Stimulated activated CD4-positive, alpha-beta T cell treated with anti-CD3 and anti-CD28 coated beads, Interleukin-1b, Interleukin-23, amount 100 ng/mL, for 1 hour (primary cell): ENCODE measurements at places on chromosomes 2 and 18.

- DNase-seq, result no peak
These were observed 295.3 kb upstream of the COL3A1 start for GRCh38 chr2:188678882-188679281.

GRCh38 chr2:107461301-107461700 is 365.4 kb upstream of the RGPD4 start:
- no peak for DNase-seq

DNA sequence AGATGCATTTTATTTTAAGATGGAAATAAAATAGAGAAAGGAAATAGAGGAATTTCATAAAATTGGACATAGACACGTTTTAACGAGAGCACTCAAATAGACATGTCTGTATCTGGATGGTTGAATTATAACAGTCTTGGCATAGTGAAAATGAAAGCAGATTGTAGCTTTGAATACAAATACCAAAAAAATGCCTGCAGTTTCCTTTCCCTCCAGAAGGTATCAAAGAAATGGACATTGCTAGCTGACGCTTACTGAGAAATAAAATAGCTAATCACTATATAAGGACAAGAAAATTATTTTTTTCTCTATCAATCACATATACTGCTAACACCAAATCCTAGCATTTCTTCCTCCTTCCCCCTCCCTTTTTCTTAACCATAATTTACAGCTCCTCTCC is 11.4 kb upstream of the MAPRE2 start:
- DNase-seq, result no peak

DNA sequence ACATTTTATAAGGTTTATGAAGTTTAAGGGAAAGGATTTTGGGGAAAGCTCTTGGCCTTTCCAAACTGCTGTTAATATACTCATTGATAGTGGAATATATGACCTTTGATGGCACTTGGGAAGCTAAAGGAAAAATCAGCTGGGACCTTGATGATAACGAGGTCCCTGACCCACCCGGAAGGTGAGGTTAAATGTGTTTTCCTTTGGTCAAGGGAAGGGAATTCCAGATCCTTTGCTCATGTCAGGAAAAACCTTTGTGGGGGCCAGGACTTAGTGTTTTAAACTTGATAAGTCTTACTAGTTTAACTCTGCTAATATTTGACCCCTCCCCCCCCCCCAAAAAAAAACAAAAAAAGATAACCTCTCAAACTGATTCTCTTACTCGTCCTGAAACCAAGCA is 50.7 kb downstream of the CRIM1 start:
- no peak for DNase-seq

DNA sequence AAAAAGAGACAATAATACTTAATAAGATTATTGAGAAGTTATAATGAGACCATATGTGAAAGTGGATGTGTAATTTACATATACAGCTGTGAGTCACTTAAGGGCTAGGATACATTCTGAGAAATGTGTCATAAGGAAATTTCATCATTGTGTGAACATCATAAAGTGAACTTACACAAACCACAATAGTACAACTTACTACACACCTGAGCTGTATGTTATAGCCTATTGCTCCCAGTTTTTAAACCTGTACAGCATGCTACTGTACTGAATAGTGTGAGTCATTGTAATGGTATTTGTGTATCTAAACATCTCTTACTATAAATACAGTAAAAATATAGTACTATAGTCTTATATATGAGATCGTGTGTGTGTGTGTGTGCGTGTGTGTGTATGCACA is 1420.3 kb upstream of the PIK3C3 start:
- DNase-seq, result no peak

- DNase-seq, result no peak
These were observed 2.7 kb upstream of the WNT6 start for GRCh38 chr2:218856896-218857243.

DNA sequence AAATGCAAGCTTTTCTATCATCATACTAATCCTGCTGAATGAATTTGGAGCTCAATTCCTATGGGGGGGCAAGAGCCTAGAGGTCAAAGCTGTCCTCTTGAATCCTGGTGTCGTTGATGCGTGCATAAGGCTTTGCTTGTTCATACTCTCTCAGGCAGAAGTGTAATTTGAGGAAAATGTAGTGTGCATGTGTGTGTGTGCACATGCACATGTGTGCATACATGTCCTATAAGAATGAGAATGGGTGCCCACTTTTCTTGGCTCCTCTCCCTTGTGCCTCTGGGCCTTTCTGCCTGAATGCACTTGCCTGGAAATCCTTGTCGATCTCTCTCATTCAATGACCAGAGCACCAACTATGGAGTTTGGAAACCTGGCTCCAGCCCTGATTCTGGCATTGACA is 28.5 kb upstream of the C18orf32 start:
- DNase-seq, result no peak

DNA sequence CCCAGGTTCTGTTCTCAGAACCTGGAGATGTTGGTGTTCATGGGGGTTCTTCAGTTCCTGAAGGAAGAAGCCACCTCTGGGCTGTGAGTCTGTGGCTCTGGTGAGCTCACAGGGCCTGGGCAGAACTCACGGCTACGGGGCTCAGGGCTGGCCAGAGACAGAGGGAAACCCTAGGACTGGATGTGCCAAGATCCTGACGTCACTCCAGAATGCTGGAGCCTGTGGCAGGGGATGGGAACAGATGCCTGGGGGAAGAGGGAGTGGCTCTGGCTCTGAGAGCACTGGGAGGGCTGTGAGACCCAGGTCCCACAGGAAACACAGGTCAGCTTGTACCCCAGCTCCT is at the start of gene OTOF:
Gene OTOF, minus strand, starts transcription at position 214 of the 343 bp plus-strand sequence.
- DNase-seq, result no peak

DNA sequence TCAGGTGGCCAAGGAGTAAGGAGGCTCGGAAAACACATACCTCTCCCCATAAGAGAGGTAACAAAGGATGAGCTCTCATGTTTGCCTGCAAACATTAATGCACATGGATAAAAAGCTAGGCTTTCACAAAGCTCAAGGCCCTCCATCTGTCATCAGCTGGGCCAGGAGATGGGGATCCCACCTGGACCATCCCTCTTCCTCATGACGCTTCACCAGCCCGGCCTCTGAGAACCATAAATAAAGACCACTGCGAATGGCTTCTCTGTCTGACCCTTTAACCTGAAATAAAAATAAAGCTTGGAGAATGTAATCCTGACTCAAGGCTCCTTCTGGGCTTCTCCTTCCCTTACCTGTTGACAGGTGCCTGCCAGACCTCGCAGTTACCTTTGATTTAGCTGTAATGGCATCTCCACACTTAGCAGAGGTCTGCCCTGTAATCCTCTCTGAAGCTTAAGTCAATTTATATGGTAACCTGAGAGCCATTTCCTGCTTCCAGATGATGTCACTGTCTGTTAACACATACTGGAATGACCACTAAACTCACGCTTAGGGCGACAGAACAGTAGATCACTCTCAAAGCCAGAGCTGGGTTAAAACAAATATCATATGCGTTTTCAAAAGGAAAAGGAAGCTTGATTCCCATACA is 29.3 kb upstream of the FOXI3 start:
- no peak for DNase-seq

GRCh38 chr2:171088057-171088834 is 72.4 kb downstream of the TLK1 start:
- no peak for DNase-seq

- DNase-seq, result no peak
These were observed 44.3 kb downstream of the ZC3H15 start for GRCh38 chr2:186530314-186530713.

DNA sequence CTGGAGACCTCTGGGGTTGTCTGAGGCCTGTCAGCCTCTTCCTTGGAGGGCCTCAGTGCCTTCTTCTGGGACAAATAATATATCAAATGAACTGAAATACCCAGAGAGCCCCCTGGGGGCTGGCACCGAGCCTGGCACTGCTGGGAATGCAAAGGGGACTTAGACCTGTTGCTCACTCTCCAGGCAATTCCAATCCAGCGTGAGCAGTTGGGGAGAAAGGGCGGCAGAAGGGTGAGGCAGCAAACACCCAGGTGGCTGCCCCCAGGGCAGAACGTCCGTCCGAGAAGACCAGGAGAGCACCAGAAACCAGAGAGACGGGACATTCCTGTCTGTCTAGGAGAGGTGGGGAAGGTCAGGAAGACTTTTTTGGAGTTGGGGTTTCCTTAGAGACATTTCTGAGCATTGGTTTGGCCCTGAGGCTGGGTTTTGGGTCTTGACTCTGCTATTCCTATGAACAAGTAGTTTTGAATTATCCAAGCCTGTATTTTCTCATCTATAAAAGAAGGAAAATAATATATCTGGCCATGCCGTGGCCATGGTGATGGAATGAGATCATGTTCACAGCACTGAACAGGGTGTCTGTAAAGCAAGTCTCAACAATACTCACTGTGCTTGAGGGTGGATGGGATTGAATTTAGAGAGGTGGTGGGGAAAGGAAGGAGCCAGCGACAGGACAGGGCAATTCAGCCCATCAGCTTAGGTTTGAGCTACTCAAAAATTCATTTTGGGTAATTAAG is 44.3 kb upstream of the ZBTB7C start:
- no peak for DNase-seq

DNA sequence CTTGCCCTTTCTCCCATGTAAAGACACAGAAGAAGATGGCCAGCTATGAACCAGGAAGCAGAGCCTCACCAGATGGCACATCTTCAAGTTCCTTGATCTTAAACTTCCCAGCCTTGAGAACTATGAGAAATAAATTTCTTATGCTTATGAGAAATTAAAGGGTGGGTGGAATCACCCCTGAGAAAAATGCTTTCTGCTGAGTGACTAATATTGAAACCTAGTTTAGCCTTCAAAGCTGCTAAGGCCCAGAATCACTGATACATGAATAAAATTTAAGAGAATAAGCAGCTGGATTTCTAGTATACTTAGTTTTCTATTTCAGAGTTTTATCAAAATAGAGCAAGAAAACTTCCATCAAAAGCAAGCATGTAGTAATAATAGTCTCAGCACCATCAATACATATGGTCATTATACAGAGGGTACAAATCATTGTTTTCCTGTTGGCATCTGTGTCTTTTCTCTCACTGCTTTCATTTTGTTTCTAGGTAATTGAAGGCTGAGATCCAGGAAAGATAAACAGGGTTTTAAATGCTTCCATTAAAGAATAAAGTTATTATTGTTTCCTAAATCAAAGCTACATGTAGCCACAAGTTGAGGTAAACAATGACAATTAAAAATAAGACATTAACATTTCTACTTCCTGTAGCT is 53.3 kb upstream of the COL5A2 start:
- DNase-seq, result no peak

DNA sequence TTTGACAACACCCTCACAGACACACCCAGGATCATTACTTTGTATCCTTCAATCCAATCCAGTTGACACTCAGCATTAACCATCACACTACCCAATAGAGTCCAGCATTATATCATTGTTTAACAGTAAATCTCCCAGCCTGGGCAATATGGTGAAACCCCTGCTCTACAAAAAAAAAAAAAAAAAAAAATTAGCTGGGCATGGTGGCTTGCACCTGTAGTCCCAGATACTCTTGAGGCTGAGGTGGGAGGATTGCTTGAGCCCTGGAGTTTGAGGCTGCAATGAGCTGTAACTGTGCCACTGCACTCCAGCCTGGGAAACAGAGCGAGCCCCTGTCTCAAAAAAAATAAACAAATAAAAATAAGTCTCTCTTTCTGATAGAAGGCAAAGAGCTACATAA is 304.0 kb downstream of the STK39 start:
- no peak for DNase-seq

GRCh38 chr2:160338901-160339685 is 139.0 kb upstream of the ITGB6 start:
- no peak for DNase-seq

DNA sequence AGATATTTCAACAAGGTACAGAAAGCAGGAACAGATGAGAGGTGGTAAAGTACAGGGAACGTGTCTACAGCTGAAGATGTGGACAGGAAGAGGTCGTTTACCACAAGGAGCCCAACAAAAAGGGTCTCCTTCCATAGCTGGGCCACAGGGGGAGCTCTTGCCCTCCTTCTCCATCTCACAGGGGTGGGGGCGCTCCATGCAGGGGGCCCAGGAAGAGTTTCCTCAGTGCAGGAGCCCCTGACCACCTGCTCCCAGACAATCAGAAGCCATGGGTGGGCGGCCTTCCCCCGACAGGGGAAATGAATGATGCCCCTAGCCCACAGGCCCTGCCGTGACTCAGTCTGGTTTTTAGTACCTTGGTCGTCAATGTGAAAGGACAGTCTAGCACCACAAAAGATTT is 163.6 kb upstream of the ZNF516 start:
- DNase-seq, result no peak

DNA sequence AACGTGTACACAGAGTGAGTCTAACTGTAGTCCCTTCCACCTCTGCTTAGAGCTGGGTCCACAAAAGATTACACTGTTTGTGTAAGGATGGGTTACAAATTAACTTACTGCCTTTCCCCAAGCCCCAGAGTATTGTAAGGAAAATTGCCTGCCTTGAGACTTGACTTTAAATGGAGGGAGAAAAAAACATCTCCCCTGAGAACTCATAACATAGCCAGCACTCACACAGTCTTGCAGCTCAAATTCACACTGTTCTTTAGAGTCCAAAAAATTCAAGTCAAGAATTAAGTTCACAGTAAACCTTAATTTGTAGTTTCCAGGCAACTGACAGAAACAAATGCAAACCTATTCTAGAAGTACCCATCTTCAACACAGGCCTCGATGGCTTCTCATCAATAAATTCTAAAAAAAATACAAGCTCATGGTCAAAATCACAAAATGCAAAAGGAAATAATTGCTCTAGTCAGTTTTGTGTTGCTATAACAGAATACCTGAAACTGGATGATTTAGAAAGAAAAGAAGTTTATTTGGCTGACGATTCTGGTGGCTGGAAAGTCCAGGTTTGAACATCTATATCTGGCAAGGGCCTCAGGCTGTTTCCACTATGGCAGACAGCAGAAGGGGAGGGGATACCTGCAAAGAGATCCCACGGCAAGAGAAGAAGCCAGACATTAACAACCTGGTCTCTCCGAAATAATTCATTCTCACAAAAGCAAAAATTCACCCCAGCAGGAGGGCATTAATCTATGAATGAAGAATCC is 34.6 kb upstream of the TMEM17 start:
- no peak for DNase-seq

DNA sequence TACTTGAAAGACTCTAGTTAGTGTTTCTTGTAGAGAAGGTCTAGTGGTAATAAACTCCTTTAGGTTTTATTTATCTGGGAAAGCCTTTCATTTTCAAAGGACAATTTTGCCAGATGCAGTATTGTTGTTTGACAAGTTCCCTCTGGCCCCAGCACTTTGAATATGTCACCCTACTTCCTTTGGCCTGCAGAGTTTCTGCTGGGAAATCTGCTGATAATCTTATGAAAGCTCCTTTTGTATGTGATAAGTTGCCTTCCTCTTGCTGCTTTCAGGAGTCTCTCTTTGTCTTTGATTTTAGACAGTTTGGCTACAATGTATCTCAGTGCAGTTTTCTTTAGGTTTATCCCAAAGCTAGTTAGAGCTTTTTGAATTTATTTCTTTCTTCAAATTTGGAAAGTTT is 106.2 kb upstream of the L3MBTL4 start:
- no peak for DNase-seq

DNA sequence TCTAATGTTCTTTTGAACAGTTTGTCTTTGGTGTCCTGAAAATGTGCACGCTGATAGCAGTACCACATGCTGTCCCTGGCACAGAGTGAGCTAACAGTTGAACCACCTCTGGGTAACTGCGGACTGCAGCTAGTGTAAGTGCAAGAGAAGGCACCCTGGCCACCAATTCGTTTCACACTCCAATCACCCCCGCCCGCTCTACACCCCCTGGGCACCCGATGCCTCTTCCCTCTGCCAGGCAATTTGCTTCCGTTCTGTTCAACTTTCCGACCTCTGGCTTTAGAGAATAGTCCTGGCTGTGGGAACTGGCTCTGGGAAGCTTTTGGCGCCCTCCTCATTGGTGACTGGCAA is 1.4 kb downstream of the DOCK10 start:
- no peak for DNase-seq
